ENCODE measurements at places on chromosomes 4 and X.

- peak; percentile 36 for DNase-seq
These were observed 19.2 kb downstream of the MEPE start for GRCh38 chr4:87851953-87852352.

- DNase-seq = no peak
These were observed 78.5 kb upstream of the DDIT4L start for GRCh38 chr4:100268789-100269188.

GRCh38 chr4:108107101-108107500 lies 61.6 kb downstream of the LEF1 start:
- DNase-seq = no peak

DNA sequence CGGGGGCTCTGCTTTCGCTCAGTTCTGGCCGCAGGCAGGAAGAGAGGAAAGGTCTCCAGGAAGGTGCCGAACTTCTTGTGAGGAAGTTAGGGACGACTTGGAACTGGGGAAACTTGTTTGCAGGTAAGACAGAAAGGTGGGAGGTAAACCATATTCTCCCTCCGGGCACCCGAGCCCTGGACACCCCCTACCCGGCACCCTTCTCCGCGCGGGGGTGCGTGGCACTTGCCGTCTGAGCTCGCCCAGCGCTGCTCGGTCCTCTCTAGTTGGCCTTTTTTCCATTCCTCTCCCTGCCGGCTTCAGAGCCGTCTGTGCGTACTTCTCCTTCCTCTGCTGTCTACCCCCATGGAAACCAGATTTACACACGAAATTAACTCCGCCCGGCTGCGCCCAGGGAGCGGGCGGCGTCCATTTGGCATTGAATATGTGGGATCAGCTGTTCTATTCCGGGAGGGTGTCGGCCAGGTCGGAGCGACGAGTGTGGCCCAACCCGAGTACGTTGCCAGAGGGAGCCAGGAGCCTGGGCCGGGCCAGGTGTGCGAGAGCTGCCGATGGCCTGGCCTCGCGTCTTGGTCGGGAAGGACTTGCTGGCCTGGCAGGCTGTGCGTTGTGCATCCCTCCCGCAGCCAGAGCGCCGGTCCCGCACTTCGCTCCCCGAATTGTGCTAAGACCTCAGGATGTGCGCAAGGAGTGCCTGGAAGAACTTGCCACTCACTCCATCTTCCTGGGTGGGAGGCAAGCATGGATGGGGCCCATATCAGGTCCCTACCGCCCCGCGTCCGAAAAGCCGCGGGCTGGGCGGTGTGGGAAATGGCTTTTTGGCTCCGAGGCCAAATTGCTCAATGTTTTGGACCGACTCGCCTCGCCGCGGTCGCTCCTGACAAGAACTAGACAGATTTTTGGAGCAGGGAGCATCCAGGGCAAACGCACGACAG lies 1.7 kb downstream of the PDGFRA start:
- DNase-seq = no peak

GRCh38 chrX:20609916-20610415 lies 343.3 kb upstream of the RPS6KA3 start:
- no peak for DNase-seq

DNA sequence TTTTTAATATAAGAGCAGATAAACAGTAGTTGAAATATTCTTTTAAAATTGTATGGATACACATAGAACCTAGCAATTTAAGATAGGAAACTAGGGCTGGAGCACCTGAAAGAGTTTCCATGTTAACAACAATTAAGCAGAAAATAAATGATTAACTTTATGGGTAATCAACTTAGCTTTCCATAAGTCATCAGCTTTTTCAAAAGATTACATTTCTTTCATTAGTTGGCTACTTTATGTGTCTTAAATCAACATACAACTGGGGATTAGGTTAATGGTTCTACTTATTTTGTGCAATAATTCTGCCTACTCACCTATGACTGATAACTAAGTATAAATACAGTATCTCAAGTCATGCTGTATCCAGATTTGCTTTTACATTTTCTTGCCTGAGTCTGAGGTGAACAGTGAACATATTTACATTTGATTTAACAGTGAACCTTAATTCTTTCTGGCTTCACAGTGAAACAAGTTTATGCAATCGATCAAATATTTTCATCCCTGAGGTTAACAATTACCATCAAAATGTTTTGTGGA lies at the start of gene ANXA10:
ANXA10 (plus strand) TSS at position 362 of the 537 bp plus-strand sequence; CDS start at position 526, 164 bp downstream.
- DNase-seq = no peak

GRCh38 chr4:140068271-140068670 lies 85.7 kb downstream of the MAML3 start:
- DNase-seq = no peak

DNA sequence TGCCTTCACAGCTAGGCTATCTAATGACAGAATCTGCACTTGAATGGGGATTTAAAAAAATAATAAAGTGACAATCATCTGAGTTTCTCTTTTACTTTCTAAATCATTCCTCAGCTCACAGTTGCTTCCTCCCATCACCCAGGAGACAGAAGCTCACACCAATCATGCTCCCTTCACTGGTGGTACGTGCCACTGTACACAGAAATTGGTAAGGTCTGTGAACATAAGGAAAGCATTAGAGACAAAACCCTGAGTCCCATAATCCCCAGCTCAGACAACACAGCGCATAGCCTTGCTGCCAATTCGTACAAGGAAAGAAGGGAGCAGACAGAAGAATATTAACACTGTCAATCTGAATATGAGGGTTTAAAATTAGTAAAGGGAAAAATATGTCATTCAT lies 133.1 kb downstream of the IDS start:
- no peak for DNase-seq

DNA sequence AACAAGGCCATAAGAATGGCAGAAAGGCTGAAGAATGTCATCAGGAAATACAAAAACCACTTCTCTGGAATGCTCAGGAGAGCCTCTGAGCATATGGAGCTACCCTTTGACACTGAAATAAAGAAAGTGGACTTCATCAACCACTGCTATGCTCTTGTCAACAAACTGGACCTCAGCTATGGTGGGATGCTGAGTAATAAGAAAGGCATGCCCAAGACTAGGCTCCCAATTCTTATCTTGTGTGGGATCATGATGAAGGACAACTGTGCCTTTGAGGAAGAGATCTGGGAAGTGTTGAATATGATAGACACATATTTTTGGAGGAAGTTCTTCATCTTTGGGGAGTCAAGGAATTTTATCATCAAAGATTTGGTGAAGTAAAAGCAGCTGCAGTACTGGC lies 86.9 kb upstream of the MAGEB16 start:
- no peak for DNase-seq

DNA sequence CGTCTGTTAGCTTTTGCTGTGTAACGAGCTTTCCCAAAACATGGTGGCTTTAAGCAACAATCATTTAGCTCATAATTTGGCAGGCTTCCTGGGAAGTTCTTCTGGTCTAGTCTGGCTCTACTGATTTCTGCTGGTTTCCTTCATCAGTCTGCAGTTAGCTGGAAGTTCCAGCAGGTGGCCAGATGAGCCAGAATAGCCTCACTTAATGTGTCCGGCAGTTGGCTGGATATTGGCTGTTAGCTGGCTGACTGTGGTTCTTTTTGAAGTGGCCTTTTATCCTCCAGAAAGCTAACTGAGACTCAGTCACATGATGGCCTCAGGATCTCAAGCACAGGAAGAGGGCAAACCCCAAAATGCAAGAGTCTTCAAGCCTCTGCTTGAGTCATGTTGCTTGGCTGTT lies 34.9 kb downstream of the FTHL17 start:
- peak; percentile 64 for DNase-seq

DNA sequence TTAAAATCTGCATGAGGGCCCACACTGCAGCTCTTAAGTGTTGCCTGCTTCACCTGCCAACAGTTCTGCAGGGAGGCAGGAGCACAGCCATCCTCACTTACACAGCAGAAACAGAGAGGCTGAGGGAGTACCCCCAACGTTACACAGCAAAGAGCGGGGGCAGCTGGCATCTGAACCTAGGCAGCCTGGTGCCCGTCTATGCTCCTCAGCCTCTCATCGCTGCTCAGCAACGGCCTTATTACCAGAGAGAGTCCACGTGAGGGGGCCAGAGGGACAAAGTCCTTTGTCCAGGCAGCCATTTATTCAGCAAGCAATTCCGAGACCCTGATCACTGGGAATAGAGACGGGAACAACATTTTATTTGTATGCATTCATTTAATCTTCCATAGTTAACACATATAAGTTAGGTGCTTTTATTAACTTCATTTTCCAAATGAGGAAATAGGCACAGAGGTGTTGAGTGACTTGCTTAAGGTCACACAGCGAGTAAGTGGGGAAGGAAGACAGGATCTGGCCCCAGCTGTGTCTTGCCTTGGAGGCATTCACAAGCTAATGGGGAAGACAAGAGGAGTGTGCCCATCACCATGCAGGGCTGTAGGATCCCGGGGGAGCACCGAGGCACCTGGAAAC lies 52.2 kb upstream of the SORCS2 start:
- DNase-seq = no peak

DNA sequence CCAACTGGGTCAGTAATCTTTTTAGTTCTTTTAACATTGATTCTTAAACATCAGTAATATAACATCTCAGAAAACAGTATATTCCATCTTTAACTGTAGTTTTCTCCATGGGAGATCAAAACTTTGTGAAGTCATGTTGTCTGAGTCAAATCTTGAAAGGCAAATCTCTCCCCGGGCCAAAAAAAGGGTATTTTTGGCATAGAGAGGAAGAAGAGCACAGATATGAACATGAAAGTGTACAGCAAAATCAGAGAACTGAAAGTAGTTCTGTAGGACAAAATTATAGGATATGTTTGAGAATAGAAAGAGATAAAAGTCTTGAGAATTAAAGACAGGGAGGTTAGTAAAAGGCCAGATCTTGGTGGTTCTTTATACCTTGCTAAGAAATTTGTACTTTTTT lies 176.4 kb upstream of the GYPA start:
- no peak for DNase-seq

GRCh38 chrX:26783512-26784225 lies 567.7 kb downstream of the MAGEB5 start:
- peak; percentile 71 for DNase-seq

- DNase-seq = no peak
These were observed 111.3 kb downstream of the GATB start for GRCh38 chr4:151649479-151649878.

DNA sequence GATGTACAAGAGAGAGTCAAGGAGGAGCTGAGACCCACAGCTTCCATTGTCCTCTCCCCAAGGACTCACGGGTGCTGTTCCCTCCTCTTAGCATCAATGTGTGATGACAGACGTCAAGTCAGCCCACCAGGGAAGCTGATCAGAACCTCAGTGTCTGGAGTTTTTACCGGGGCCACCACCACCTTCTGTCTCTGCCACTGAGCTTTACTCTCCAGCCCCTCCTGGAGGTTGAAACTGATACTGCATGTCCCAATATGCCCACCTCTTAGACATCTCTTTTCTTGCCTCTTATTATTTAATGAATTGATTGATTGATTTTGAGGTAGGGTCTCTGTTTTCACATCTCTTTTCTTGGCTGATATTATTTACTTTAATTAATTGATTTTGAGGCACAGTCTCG lies 10.3 kb upstream of the AKAP17A start:
- DNase-seq = peak; percentile 99

DNA sequence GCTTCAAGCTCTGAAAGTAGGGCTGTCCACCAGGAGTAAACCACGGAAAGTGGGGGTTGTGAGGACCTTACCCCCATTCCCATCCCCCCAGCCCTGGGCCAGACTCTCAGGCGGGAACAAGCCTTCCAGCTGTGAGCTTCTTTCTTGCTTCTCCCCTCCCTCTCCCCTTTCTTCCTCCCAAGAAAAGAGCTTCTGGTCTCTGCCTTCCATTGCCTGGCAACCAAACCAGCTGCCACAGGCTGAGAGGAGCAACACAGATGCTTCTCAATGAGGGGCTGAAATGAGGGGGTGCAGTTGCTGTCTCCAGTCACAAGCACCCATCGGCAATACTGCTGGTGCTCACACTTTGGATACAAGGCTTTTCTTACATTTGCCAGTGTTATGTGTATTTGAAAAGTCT lies 72.5 kb downstream of the SLC16A2 start:
- DNase-seq = no peak

DNA sequence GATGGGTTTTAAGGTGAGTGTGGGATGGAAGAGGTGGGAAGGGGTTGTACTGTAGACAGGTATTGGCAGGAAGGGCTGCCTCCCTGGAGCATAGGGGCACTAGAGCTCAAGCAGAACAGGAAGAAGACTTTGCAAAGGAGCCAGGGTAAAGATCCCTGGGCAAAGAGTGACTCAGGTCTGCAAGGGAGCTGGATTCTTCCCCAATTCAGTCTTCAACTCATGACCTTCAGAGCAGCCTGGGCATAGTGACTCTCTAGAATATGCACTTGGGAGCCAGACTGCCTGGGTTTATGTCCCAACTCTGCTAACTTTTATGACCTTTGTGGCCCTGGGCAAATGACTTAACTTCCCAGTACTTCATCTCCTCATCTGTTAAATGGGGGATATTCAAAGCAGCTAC lies 4.0 kb downstream of the LONRF3 start:
- peak; percentile 19 for DNase-seq

DNA sequence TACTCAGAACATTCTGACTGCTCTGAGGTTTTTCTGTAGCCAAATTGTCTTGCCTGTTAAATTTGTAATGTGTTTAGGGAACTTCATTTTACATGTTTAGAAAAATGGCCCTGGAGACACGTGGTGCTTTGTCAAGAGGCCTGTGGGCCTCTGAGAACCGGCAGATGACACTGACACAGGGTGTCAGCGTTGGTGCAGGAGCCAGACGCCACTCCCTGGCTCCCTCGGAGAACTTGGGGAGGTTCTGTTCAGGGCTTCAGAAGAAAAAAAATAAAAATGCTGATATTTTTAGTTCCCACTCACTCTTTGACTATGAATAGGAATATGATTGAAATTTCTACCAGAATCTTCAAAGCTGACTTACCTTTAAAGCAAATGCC lies 190.9 kb upstream of the GATB start:
- no peak for DNase-seq

DNA sequence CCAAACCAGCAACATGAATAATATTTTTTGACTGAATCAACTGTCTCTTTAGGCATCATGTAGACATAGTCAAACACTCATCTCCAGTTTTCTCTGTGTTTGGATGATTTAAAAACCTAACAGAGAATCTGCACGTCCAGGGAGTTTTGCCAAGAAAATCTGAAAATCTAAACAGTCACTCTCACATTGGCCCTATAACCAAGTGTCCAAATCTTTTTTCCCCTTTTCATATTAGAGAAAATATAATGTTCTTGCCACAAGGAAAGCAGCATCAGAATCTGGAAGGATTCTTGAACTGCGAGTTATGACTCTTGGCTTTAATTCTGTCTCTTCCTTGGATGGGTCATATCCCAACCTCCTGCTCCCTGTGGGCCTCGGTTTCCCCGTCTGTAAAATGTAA lies 8.8 kb upstream of the CHRDL1 start:
- no peak for DNase-seq
